ENCODE measurements at places on chromosomes 2 and 18. TPM values are rescaled to one million over a fixed set of nuclear protein-coding genes. Genes with fewer than 3 reads are reported as not detected.

The ABCG5 gene
- not detected for total RNA-seq

The ALPG gene
- total RNA-seq: 2.4 TPM

The REG3G gene
- total RNA-seq: not detected

The ZAP70 gene
- total RNA-seq: 1.3 TPM

The PROC gene
- not detected for total RNA-seq

The TMEM247 gene
- total RNA-seq: not detected

The CCDC85A gene
- total RNA-seq: 12.1 TPM

The BMP10 gene
- total RNA-seq: not detected

The RAB6C gene
- total RNA-seq: 0.25 TPM

The FAM228B gene
- 18.9 TPM for total RNA-seq

The UGT1A10 gene
- not detected for total RNA-seq

The TDRD15 gene
- total RNA-seq: not detected

The UPP2 gene
- not detected for total RNA-seq

Data from glutamatergic neuron (in vitro differentiated cells).